DMS 273 treated with DMSO at 0.1 percent for 48 hours (cell line): ENCODE measurements at places on chromosomes 4 and X.

- DNase-seq, result no peak
Measured at GRCh38 chr4:23374259-23374658, 515.6 kb downstream of the PPARGC1A start.

DNA sequence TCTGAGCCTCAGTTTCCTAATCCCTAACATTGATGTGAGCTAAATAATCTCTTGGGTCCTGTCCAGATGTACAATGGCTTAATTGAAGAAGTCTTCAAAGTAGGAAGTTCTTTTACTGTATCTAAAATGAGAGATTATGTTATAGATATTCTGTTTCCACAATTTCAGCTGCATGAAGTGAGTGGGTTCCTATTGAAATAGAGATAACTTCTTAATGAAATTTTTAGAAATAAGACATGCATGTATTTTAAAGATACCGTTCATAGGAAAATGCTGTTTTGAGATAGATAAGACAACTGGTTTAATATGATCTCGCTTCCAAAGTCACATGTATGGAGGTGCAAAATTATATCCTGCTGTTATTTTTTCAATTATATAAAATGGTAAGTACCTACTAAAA is 71.9 kb downstream of the CLDN22 start:
- no peak for DNase-seq

- DNase-seq, result no peak
Measured at GRCh38 chr4:121693450-121693849, 3.3 kb downstream of the ANXA5 start.

GRCh38 chr4:8439914-8440491 is 520 bp downstream of the ACOX3 start:
- DNase-seq, result no peak

- DNase-seq, result no peak
Measured at GRCh38 chrX:118156254-118156952, 39.8 kb upstream of the KLHL13 start.

- peak; percentile 1 for DNase-seq
Measured at GRCh38 chr4:101187841-101188240, 159.5 kb downstream of the PPP3CA start.

DNA sequence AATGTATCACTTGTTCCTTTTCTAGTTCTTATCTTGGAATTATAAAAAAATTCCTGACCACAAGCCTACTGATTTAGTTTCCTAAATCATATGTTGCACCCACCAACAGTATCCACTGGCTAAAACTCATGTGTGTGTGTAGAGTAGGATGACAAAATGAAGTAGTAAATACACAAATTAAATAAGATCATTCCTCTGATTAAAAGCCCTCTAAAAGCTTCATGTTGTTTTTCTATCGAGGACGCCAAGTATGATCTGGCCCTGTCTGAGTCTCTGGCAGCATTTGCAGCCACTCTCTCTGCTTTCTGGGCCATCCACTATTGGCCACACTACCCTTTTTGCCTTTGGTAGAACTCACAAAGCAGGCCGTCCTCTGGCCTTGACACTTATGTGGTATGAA is 183.4 kb downstream of the PACRGL start:
- no peak for DNase-seq

DNA sequence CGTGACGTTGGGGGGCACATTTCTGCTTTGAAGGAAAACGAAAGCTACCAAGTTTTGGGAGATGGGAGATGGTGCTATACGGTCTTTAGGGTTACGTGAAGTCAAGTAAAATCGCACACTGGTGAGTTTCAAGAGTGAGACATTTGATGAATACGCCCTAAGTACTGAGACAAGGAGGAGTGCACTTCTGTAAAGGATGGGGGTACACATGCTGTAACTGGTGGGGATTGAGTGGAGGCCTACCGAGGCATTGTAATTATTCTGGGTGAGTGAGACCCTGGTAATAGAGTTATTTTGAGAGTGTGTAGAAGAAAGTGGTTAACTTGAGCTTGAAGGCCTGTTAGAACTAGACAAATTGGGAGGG is 536 bp downstream of the SH3BGRL start:
- no peak for DNase-seq
